ENCODE measurements at places on chromosomes 16 and 17.

- no peak for DNase-seq
Measured at GRCh38 chr16:24969071-24969470, 46.1 kb downstream of the ARHGAP17 start.

DNA sequence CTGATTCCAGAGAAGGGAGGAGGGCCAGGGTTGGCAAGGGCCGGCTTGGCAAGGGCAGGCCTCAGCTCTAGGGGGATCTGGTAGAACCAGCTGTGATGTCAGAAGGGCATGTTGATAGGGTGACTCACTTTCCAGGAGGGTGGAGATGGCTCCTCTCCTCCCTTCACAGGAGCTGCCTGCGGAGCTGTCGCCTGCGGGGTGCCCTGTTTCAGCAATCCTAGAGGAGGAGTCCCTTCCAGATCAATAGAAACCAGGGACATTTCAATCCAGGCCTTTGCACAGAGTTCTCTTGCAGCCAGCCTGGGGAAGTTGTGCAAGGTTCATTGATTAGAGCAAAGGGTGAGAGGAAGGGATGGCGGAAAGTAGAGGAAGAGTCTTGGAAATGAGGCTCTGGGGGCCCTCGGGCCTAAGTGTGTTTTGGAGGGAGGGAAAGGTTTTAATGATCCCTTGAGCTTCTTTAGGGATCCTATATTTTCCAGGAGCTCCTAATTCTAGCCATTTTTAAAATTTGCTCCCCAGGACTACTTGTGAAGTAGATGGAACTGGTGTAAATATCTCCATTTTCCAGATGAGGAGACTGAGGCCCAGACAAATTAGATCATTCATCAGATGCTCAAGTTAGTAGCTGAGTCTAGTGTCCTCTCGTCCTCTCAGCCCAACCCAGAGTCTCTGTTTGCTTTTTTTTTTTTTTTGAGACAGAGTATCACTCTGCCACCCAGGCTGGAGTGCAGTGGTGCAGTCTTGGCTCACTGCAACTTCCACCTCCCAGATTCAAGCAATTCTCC, 24.8 kb upstream of the CSNK2A2 start:
- no peak for DNase-seq

DNA sequence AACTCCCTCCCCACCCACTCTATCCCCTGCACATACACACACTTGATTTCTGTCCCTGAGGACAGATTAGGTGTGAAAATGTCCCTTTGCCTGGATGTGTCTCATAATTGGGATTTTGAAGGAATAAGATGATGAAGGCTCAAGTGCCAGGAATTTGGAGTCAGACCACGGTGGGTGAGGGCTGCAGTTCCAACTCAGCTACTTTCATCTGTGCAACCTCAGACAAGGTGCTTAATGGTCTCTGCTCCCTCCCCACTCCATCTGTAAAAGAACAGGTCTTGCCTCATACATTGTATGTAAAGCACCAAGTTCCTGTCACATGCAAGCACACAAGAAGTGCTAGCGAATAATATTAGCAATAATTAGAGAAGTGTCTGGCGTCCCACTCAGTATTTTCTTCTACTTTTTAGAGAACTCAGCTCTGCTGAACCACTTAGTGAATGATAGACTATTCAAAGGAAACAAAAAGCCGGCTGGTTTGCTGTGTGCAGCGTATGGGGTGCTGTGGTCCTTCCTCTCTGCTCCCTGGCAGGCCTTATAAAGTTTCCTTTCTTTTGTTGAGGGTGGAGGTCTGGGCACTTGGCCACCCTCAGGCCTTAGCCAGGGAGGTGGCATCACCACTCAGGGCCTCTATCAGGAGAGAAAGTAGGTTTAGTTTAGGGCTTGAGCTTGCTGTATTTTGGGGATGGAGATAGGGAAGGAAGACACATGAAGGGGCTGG, 6.4 kb downstream of the TBX4 start:
- no peak for DNase-seq

DNA sequence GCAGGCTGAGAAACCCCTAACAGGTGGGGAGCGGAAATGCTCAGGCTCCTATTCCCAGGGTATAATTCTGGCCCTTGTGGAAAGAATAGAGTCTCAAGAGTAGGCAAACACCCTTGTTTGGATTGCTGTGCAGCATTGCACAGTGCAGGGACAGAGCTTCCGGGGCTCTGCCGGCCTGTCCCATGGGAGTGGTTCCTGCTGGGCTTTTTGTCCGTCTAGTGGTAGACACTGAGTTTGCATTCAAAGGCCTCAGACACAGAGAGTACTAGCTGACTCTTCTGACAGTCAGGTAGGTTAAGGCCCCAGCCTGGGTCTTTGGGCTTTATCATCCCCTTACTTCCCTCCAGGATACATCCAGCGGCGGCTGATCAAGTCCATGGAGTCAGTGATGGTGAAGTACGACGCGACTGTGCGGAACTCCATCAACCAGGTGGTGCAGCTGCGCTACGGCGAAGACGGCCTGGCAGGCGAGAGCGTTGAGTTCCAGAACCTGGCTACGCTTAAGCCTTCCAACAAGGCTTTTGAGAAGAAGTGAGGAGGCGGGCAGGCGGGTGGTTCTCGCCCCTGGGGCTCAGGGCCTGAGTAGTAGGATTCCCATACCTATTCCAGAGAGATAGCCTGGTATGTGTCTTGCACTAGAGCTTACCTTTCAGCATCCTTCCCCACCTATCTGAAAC, 18.1 kb downstream of the POLR2A start:
- DNase-seq = no peak

GRCh38 chr16:61098505-61098904, 937.7 kb downstream of the CDH8 start:
- DNase-seq = peak; percentile 41

GRCh38 chr17:46266656-46267544, 28.0 kb upstream of the LRRC37A start:
- DNase-seq = peak; percentile 96

- DNase-seq = no peak
Measured at GRCh38 chr16:1090620-1091587, 5.1 kb downstream of the C1QTNF8 start.

GRCh38 chr17:1011138-1011537, 14.2 kb downstream of the TIMM22 start:
- no peak for DNase-seq
